ENCODE measurements at places on chromosomes 7 and 10.

DNA sequence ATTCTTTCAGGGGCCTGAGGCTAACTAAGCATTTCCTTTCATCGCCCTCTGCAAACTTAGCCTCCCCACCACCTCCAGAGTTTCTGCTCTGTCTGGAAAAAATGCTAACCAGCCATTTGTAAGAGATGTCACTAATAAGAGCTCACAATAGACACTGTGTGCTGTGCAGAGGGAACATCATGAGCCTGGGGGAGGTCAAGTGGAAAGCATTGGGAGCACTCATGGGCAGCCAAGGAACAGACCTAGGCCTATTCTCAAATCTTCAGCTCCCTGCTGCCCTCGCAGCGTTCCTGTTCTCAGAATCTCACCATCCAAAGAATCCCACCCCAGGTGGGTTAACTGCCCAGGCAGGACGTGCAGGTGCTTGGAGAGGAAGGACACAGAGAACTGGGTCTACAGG, 27.1 kb upstream of the GPAM start:
- DNase-seq: no peak

GRCh38 chr7:157357129-157358040, 20.6 kb downstream of the DNAJB6 start:
- no peak for DNase-seq

GRCh38 chr10:112827951-112828350, 122.1 kb upstream of the TCF7L2 start:
- no peak for DNase-seq

GRCh38 chr10:130500261-130501000, 364.2 kb downstream of the GLRX3 start:
- no peak for DNase-seq

GRCh38 chr7:32206987-32207386, 136.8 kb upstream of the PDE1C start:
- DNase-seq: peak; percentile 73

DNA sequence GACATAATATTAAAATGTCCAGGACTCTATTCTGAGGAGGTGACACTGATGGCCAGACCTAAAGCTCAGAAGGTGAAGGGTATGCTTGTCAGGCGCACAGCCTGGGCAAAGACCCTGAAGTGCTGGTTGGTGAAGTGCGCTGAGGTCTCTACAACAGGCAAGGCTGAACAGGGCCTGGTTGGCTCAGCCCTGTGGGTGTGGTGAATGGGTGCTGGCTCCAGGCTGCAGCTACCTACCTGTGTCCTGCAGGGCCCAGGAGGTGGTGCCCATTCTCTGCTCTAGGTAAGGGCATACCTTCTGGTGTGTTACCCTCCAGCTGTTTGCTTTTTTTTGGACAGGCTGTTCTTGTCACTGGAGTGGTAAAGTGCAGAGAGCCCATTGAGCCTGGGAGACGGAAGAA, 85.1 kb downstream of the RAMP3 start:
- no peak for DNase-seq

- no peak for DNase-seq
Observed at GRCh38 chr10:78434886-78435285, 401.2 kb downstream of the RPS24 start.

Data from Calu3 (cell line).